NCI-H510A treated with DMSO at 0.1 percent for 48 hours (cell line): ENCODE measurements at places on chromosomes 6 and 20.
A peak's percentile ranks its signal among the peaks of the same experiment; 100 is the strongest.

DNA sequence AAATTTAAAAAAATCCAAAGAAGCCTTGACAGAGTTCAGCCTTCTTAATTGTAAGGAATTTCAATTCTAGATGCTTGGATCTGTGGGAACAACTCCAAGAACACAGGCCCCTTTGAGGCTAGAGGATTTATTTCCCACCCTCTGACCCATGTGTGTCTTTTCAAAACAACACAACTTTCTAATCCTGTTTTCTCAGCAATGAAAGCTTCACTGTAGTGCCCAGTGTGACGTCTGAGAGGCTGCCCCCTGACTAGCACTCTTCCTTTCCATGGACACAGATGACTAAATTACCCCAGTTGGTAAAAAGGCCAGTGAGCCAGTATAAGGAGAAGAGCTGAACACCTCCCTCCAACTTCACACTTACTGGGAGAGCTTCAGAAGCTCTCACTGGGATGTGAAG, 16.5 kb upstream of the CCR6 start:
- no peak for DNase-seq

- DNase-seq, result no peak
Observed at GRCh38 chr6:147137986-147138385, 66.2 kb upstream of the STXBP5 start.

DNA sequence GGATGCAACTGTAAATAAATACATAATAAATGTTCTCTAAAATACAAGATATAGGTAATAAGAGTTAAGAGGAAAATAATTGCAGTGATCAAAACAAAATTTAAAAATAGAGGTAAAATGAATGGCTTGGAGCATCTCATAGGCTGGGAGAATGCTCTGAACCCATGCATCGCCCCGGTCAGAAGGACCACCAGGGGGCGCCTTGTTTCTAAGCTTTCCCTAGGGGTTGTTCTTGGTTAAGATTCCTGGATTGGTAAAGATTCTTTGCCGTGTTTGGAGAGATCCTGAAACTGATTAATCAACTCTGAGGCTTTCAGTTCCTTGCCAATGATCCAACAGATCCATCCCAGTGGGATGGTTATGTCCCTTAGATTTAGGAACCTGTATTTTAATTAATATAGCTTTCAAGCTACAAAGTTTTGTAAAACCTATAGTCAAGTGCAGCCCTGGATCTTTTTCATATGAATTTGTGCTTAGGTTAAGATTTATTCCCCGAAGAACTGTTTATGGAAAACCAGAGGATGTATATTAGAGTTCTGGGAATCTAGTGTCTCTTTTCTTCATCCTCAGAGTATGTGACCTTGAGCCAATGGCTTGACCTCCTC, 45.3 kb upstream of the PRELID3B start:
- peak; percentile 11 for DNase-seq

DNA sequence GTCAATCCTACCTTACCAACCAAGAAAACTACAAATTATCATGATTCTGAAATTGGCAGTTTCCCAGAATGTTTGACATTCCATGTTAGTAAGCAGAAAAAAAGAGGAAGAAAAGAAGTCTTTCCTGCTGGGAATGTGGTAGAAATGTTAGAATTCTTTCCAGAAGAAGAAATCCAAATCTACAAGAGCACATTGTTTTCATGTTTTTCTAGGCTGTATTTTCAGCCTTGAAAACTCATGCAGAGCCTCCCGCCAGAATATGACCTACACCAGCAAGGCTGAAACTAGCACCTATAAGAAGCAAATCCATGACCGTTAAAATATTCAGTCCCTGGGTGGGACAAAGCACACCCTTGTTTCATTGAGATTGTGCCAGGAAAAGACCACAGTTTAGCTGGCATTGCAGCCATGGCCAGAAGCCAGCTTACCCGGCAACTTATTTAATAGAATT, 259.4 kb downstream of the GJA1 start:
- no peak for DNase-seq

GRCh38 chr6:129646642-129647041, 63.3 kb downstream of the ARHGAP18 start:
- DNase-seq, result no peak

DNA sequence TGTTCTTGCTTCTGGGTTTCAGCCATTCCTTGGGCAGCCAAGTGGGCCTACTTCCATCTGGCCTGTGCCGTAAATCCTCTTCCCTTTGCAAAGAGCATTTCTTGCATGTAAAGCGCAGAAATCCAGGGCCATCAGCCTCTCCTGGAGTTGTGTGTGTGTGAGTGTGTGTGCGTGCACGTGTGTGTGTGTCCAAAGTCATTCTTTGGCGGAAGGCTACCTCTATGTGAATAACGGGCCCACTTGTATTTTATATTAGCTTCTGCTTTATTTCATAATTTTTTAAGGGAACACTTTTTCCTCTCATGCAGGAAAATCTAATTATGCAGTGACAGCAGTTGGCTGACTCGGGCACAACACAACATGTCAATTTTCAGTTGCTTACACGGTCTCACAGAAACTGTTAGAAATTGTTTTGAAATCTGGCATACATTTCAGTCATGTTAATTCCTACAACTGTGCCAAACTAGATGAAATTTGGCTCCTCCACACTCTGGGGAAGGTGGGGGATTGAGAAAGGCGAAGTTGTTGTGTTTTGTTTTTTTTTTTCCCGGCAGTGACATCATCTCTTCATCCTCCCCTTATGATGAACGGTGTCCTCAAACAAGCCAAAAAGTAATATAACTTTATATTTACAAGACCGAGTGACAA, 223.7 kb upstream of the TSHZ2 start:
- no peak for DNase-seq

- DNase-seq, result peak; percentile 71
Observed at GRCh38 chr6:63571361-63572043, 778 bp upstream of the LOC128125822 start.

GRCh38 chr6:108888745-108889144, 40.5 kb downstream of the ARMC2 start:
- no peak for DNase-seq

- no peak for DNase-seq
Observed at GRCh38 chr6:74626288-74626687, 579.6 kb downstream of the COL12A1 start.
